ENCODE measurements at places on chromosomes 7 and 10. TPM values are rescaled to one million over a fixed set of nuclear protein-coding genes. Genes with fewer than 3 reads are reported as not detected.

CALU gene
- total RNA-seq, result 1,589 TPM

OPN4 gene
- not detected for total RNA-seq

NACAD gene
- 1.0 TPM for total RNA-seq

ZNF680 gene
- 6.6 TPM for total RNA-seq

C10orf62 gene
- total RNA-seq, result not detected

LRRD1 gene
- total RNA-seq, result not detected

AKR1C4 gene
- total RNA-seq, result not detected

ABCB1 gene
- not detected for total RNA-seq

TAS2R4 gene
- 0.32 TPM for total RNA-seq

MKRN1 gene
- total RNA-seq, result 72.7 TPM

ERVW-1 gene
- not detected for total RNA-seq

RAMP3 gene
- not detected for total RNA-seq

BTBD16 gene
- total RNA-seq, result not detected
